ENCODE measurements at places on chromosomes 11 and 22. TPM values are rescaled to one million over a fixed set of nuclear protein-coding genes. Genes with fewer than 3 reads are reported as not detected.

The LMO1 gene
- total RNA-seq = not detected

The JHY gene
- 0.42 TPM for total RNA-seq

The SMCO4 gene
- total RNA-seq = 5.2 TPM

The ABCC8 gene
- not detected for total RNA-seq

The PRR33 gene
- not detected for total RNA-seq

The MS4A6A gene
- not detected for total RNA-seq

The C11orf52 gene
- not detected for total RNA-seq

The SCGB2A2 gene
- not detected for total RNA-seq

The OR8G1 gene
- not detected for total RNA-seq

The WNT7B gene
- total RNA-seq = under 0.01 TPM
